GM12891 (cell line): ENCODE measurements at places on chromosomes 11 and 22.

GRCh38 chr22:44448271-44448830 is 49.7 kb downstream of the RTL6 start:
- DNase-seq: no peak

DNA sequence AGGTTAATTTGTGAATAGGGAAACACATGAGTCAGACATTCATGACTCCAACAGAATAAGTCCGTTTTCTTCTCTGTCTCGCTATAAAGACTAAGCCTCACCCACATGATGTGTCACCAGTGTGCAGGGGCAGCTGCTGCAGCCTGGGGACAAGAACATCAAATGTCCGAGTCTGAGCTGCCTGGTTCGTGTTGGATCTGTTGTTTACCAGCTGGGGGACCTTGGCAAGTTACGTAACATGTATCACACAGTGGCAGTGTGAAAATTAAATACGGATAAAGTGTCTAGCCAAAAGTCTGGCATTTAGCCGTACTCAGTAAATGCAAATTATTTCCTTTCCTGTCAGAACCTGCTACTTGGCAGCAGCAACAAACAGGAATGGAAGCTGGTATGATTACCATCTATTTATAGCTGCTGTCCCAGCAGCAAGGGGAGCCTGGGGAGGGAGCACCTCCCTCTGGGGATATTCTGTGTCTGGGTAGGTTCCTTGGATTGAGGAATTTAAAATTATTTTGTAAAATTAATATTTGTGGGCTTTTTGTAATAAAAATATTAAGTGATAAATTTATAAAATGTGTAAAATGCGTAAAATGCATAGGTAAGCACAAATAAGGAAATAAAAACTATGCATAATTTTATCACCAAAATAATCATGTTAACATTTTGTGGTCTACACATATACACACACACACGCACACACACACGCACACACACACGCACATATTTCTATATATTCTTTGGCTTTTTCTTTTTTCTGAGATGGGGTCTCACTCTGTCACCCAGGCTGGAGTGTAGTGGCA is 1.3 kb upstream of the CLDN25 start:
- DNase-seq: no peak

GRCh38 chr11:131108760-131109159 is 192.5 kb upstream of the SNX19 start:
- no peak for DNase-seq

DNA sequence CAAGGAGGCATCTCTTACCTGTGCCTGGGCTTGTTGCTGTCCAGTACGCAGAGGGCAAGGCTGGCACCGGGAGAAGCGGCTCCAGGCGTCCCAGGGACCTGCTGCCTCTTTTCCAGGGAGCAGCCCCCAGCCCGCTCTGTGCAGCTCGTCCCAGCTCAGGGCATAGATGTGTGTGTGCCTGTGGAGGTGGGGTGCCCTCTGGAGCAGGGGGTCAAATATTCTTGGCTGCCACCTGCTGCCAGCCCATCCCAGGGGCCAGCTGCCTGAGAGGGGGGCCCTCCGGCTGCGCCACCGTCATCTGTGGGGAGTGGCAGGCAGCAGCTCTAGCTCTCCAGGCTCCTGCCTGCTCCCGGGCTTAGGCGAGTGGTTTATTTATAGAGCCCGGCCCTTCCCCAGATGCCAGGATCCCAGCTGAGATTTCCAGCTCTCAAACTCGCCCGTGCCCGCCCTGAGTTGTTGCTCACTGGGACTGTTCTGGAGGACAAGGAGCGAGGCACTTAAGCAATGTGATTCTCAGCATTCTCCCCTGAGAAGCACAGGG is 87.5 kb downstream of the RTL6 start:
- DNase-seq: no peak

GRCh38 chr11:9859554-9860305 is 195.9 kb downstream of the SWAP70 start:
- no peak for DNase-seq
